ENCODE measurements at places on chromosomes 6 and 20.

- no peak for DNase-seq
These were observed 39.0 kb downstream of the TTLL9 start for GRCh38 chr20:31909253-31910070.

- no peak for DNase-seq
These were observed 319.7 kb upstream of the MAN1A1 start for GRCh38 chr6:119669221-119669620.

- DNase-seq, result no peak
These were observed 136.4 kb downstream of the OR2B2 start for GRCh38 chr6:27775796-27776184.

GRCh38 chr20:18738055-18738454, 75.5 kb upstream of the SCP2D1 start:
- DNase-seq, result no peak

DNA sequence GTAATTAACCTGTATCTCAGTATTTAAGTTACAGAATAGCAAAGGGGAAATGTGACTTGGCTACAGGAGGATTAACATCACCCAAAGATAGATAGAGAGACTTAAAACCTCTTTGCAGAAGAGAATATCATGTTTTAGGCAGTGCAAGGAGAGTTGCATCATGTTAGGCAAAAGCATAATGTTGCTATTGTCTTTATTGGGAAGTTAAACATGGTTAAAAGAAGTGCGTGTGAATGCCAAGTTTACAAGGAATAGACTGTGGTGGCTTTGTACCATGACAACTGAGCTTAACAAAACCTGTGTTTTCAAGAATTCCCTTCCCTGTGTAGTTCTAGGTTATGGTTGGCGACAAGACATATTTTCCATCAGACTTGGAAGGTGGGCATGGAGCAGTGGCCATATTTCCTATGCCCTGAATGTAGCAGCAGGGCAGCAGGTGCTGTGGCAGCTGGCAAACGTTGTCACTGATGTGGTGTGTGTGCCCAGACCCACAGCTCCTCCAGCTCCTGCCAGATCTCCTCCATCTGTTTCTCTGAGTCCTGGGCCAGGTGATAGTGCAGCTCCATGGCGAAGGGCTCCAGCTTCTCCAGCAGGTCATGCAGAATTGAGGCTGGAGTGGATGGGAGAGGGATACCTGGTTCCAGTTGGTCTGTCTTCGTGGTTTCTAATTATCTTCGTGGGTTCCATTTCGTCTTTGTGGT, 163.3 kb downstream of the QRSL1 start:
- DNase-seq, result no peak

DNA sequence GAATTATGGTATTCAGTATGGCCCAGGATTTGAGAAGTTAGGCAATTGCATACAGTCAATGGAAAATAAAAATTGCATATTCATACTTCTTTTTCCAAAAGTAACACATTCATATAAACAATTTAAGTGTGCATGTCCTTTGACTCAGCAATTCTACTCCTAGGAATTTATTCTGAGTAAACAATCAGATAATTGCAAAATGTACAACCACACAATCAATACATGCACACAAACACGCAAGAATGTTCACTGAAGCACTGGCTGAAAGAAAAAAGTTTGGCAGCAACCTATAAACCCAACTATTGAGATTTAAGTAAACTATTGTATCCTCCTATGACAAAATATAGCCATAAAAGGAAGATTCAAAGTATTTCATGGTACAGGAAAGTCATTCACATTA, 1.6 kb downstream of the CYP39A1 start:
- DNase-seq, result no peak

DNA sequence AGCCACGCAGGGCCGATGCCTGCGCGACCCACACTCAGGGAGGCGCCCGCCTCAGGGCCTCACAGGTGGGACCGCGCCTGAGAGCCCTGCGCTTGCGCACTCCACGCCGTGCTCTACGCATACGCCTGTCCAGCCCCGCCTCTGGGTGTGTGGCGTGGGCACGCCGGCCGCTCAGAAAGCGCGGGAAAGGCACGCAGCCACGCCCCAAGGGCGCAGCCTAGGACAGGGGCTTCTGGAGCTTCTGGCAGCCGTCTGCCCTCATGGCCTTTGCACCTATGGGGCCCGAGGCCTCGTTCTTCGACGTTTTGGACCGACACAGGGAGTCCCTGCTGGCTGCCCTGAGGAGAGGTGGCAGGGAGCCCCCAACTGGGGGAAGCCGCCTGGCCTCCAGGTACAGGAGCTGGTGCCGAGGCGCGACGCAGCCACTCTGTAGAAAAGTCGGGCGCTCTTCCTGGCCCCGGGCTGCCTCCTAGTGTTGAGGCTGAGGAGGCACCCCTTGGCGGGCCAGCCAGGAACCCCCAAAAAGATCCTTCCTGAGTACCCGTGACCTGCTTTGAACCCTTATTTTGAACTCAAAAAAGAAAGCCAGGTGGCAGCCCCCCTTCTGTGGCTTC, at the start of gene SPO11:
SPO11 (plus strand) TSS at position 196 of the 614 bp plus-strand sequence; CDS start at position 261, 65 bp downstream.
- no peak for DNase-seq

GRCh38 chr6:127348028-127348661, 4.7 kb upstream of the ECHDC1 start:
- no peak for DNase-seq

GRCh38 chr6:40583709-40584108, 3.5 kb downstream of the LRFN2 start:
- no peak for DNase-seq

DNA sequence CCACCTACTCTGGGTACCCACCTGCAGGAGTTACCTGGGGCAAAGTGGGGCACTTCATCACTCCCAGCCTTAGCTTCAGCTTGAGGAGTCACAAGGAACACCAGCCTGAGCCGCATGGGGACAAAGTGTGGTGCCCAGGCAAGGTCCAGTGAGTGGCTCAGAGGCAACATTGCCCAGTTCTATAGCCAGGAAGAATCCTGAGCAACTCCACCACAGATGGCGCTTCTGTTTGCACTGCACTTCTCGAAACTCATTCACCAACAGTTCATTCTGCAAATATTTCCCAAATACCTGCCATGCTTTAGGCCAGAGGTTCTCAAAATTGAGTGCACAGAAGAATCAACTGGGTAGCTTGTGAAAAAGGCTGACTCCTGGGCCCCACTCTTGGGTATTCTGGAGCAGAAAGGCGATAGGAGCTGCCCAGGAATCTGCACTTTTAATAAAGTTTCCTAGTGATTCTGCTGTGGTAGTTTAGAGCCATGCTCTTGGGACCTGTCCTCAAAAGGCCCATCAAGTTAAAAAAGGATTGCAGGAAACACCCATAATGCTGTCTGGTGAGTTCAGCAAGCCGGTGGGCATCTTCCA, 83.1 kb downstream of the VEGFA start:
- DNase-seq, result no peak

DNA sequence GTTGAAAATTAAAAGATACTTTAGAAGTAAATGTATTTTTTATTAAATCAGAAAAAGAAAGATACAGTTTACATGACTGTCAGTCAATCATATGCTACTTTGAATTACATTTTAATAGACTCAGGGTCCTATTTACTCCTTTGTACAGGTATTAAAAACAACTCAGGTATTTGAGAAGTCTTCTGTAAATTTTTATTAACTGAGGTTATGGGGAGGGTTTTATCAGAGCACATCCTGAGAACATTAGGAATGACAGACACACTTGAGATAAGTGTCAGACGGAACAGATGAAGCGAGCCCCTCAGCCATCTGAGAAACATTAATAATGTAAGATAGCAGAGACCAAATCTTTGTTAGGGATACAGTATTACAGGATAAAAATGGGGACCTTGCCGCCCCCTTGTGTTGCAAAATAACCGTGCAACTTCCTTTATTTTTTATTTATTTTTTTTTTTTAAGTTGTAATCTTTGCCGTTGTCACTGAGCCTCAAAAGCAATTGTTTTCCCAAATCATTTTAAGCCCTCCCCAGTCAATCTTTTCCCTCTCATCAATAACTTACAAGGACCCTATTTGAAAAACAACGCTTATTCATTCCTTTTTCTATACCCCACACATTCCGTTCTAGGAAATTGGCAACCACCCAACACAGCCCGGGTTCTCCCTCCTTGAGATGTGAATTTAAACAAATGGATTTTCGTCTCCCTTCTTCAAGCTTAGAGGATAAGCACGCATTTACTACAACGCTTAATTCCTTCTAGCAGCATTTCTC, 126.7 kb downstream of the BCAS1 start:
- peak; percentile 73 for DNase-seq

DNA sequence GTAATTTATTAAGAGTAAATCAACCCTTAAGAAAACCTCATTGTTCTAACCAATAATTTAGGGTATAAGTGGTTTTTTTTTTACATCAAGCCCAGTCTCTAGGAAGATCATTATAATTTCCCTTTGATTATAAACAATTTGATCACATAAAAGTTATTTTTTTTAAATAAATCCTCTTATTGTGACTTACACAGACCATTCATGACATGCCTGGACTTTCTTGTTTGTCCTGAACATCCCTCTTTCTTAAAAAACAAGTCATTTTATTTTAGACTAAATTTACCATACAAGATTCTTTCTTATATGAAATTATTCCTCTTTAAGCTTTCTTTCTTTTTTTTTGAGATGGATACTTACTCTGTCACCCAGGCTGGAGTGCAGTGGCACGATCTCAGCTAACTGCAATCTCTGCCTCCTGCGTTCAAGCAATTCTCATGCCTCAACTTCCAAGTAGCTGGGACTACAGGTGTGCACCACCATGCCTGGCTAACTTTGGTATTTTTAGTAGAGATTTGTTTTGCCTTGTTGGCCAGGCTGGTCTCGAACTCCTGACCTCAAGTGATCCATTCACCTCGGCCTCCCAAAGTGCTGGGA, 53.6 kb upstream of the AGPAT4 start:
- no peak for DNase-seq

GRCh38 chr6:149499066-149499465, 14.3 kb upstream of the ZC3H12D start:
- DNase-seq, result peak; percentile 61

GRCh38 chr20:56575157-56575556, 42.1 kb downstream of the FAM209B start:
- no peak for DNase-seq

DNA sequence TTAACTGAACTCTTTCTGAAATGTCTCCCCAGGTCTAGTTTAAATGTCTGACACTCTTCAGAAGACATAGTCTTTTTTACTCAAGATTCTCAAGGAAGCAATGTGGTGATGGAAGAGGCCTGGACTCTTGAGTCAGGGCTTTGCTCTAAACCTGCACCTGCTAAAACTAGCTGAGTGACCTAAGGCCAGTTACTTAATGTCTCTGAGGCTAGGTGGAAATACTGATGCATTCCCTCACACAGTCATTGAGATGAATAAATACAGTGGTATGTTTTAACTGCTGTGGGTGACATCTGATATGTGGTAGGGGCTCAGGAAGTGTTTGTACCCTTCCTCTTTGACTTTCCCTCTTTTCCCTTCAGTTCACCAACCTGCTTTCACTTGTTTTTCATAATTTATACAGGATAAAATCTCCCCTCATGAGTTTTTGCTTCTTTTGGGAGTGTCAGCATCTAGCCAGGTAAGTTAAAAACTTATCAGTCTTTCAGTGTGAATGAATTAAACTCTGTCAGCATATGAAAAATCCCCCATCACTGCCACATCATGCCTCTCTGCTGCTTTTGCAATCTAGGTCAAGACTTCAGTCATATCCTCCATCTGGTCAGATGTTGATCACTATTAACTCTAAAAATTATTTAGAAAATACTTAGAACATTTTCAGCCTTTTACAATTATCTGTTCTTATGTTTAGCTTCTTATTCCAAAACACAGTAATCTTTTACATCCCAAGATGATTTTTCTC, 178.7 kb upstream of the TNFAIP3 start:
- DNase-seq, result no peak

GRCh38 chr6:41466437-41466990, 79.7 kb upstream of the FOXP4 start:
- DNase-seq, result no peak

GRCh38 chr6:138253731-138254130, 35.4 kb upstream of the PBOV1 start:
- no peak for DNase-seq

DNA sequence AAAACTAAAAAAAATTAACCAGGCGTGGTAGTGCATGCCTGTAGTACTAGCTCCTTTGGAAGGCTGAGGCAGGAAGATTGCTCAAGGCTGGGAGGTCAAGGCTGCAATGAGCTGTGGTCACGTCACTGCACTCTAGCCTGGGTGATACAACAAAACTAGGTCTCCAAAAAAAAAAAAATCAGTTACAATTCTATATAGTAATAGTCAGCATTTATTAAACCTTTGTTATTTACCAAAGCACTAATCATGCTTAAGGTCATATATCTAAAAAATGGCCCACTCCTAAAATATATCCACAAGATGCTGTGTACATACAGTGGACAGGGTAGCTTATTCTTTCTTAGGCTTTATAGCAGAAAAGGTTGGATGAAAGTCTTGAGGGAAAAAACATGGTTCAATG, 152.4 kb downstream of the TFAP2A start:
- no peak for DNase-seq

- DNase-seq, result no peak
These were observed 345.8 kb upstream of the PRND start for GRCh38 chr20:4375881-4376280.

GRCh38 chr6:94570581-94570980, 1006.8 kb upstream of the MANEA start:
- DNase-seq, result no peak

GRCh38 chr20:47019121-47019824, 124.6 kb downstream of the EYA2 start:
- no peak for DNase-seq

DNA sequence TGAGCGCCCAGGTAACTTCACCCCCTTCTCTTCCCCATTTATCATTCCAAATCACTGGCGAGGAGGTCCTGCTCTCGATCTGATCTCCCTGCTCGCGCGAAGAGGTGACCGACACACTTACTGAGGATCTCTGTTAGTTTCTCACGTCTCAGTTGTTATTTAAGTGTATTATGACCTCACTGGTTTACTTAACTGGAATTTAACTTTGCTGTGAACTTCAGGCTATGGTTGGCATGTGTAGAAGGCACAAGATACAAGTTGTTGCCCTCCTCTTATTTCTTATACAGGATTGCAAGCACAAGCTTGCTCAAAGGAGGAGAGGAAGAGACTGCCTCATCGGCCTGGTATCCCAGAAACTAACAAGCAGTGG, 1.2 kb downstream of the RNF217 start:
- DNase-seq, result peak; percentile 81

DNA sequence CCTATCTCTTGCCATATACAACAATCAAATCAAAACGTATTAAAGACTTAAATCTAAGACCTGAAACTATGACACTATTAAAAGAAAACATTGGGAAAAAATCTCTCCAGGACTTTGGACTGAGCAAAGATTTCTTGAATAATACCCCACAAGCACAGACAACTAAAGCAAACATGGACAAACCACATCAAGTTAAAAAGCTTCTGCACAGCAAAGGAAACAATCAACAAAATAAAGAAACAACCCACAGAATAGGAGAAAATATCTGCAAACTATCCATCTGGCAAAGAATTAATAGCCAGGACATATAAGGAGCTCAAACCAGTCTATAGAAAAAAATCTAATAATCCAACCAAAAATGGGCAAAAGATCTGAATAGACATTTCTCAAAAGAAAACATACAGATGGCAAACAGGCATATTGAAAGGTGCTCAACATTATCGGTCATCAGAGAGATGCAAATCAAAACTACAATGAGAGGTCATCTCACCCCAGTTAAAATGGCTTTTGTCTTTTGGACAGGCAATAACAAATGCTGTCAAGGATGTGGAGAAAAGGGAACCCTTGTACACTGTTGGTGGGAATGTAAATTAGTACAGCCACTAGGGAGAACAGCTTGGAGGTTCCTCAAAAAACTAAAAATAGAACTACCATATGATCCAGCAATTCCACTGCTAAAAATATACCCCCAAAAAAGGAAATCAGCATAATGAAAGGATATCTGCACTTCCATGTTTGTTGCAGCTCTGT, 76.2 kb downstream of the SNX5 start:
- no peak for DNase-seq

- peak; percentile 19 for DNase-seq
These were observed 152.3 kb downstream of the CDC5L start for GRCh38 chr6:44539701-44540355.
